ENCODE measurements at places on chromosomes 7 and 10.

DNA sequence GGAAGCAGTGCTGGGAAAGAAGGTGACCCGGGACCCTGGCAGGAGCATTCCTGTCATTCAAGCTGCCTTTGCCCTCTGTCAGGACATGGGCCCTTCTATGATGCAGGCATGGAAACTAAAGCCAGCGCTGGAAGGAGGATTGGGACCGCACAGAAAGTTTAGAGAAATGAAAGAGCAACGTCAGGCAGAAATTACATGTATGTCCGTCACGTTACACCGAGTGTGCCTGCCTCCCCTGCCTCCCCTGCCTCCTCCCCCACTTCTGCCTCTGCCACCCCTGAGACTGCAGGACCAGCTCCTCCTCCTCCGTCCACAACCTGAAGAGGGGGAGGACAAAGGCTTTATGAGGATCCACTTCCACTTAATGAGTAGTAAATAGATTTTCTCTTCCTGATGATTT lies 13.9 kb upstream of the PWWP2B start:
- DNase-seq: no peak

GRCh38 chr10:62543571-62544355 lies 169.6 kb downstream of the ZNF365 start:
- DNase-seq: no peak

DNA sequence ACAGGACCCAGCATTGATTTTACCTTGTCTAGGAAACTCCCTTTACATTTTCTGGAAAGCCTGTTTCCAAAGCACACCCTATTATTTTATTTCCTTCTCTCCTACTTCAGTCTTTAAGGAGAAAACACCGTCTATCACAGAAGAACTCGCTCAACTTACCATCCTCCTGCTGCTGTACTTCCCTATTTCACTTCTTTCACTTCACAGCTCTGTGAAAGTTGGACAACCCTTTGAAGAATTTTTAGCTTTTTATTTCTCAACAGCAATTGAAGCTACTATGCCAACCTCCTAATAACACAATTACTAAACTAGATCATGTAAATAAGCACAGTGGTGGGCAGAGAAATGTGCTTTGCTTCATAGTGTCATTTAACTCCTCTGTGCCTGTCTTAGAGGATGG lies 166.5 kb downstream of the TFEC start:
- no peak for DNase-seq

- DNase-seq: no peak
Measured at GRCh38 chr7:156127166-156128134, 315.2 kb upstream of the SHH start.

DNA sequence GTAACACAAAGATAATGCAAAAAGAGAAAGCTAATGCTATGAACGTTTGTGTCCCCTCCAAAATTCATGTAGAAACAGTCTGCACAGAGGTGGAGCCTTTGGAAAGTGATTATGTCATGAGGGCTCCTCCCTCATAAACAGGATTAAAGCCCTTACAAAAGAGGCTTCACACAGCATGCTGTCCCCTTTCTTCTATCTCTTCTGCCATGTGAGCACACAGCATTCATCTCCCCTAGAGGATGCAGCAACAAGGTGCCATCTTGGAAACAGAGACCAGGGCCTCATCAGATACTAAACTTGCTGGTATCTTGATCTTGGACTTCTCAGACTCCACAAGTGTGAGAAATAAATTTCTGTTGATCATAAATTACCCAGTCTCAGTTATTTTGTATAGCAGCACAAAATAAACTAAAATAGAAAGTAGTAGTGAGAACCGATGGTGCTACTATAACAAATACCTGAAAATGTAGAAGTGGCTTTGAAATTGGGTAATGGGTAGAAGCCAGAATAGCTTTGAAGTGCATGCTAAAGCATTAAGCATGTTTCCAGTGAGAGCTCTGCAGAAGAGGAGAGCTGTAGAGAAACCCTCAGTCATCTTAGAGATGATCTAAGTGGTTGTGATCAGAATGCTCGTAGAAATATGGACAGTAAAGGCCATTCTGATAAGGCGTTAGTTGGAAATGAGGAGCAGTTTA lies 108.7 kb downstream of the DNAJC1 start:
- no peak for DNase-seq

GRCh38 chr10:122510326-122510725 lies 49.0 kb downstream of the HTRA1 start:
- no peak for DNase-seq

DNA sequence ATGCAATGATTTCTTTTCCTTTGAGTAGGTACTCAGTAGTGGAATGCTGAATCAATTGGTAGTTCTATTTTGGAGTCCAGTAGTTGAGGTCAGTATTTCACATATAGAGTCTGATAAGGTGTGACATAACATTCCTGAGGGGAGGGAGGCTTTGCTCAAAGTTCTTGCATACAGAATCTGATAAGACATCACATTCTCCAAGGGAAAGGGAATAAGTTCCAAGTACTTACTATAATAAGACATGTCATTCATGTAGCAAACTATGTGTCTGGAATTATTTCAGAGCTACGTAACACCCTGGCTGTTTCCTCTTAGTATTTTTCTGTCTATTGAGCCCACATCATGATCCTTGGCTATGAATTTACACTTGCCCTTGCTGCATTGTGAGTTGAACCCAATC lies 74.3 kb upstream of the POM121L12 start:
- no peak for DNase-seq

DNA sequence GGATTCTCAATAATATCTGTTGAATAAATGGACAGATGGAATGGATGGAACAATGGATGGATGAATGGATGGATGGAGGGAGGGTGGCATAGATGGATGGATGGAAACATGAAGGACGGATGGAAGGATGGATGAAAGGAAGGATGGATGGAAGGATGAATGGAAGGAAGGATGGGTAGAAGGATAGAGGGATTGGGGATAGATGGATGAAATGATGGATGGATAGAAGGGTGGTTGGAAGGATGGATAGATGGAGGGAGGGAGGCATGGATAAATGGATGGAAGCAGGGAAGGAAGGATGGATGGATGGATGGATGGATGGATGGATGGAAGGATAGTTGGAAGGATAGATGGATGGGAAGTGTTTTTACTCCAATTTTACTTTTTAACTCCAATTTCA lies 35.4 kb downstream of the AKR1B15 start:
- no peak for DNase-seq

- DNase-seq: no peak
Measured at GRCh38 chr10:100524638-100525037, 5.0 kb upstream of the SEC31B start.

DNA sequence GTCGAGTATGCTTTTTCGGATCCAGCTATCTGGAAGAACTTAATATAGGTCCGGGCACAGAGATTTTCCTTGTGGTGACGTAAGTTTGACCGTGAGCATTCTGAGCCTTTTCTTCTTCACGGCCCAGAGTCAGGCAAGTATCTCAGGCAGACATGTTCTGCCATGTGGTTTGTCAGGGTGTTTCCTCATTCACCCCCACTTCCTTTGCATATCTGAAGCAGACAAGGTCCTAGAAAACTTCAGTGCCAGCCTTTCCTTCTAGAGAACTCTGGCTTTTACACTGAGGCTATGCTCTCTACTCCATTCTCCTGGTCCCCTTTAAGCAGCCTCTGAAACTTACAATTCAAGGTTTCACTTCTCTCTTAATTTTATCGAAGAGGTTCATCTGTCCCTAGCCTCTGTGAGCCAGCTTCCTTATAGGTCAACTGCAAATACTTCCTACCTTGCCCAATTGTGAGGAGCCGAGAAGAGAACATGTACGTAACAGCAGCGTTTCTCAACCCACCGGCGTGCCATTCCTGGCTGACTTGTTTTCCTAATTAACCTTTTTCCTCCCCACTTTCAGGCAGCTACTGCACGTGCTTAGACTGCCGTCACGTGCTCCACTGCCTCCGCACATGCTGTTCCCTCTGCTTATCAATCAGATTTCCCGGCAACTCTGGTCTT lies 47.3 kb downstream of the CDCA7L start:
- DNase-seq: no peak

GRCh38 chr10:131453721-131454634 lies 142.5 kb upstream of the TCERG1L start:
- DNase-seq: no peak

DNA sequence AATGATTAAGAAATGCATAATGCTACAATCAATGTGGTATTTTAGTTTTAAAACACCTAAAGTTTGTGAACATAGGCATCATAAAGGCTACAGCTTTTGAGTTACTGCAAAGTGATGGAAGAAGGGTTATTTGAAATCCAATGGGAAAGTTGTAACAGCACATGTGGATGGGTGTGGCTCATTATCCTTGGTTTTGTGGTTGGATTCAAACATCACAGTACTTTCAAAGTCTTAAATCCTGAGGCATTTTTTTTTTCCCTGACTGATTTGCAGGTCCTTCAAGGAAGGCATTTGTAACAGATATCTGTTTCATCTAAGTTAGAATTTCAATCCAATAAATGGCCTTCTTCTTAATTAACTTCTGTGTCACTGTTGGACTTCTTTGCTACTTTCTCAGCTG lies 9.8 kb upstream of the SHTN1 start:
- no peak for DNase-seq

GRCh38 chr7:35727571-35727970 lies 32.6 kb upstream of the HERPUD2 start:
- no peak for DNase-seq

GRCh38 chr7:104111271-104111670 lies 96.5 kb downstream of the ORC5 start:
- DNase-seq: no peak

- peak; percentile 48 for DNase-seq
Measured at GRCh38 chr7:101124376-101125056, 2.4 kb upstream of the SERPINE1 start.
